ENCODE measurements at places on chromosomes 2 and 18.

- no peak for DNase-seq
Observed at GRCh38 chr2:168830958-168831357, 28.5 kb downstream of the NOSTRIN start.

GRCh38 chr2:38508311-38509039 is 94.3 kb downstream of the HNRNPLL start:
- peak; percentile 26 for DNase-seq

DNA sequence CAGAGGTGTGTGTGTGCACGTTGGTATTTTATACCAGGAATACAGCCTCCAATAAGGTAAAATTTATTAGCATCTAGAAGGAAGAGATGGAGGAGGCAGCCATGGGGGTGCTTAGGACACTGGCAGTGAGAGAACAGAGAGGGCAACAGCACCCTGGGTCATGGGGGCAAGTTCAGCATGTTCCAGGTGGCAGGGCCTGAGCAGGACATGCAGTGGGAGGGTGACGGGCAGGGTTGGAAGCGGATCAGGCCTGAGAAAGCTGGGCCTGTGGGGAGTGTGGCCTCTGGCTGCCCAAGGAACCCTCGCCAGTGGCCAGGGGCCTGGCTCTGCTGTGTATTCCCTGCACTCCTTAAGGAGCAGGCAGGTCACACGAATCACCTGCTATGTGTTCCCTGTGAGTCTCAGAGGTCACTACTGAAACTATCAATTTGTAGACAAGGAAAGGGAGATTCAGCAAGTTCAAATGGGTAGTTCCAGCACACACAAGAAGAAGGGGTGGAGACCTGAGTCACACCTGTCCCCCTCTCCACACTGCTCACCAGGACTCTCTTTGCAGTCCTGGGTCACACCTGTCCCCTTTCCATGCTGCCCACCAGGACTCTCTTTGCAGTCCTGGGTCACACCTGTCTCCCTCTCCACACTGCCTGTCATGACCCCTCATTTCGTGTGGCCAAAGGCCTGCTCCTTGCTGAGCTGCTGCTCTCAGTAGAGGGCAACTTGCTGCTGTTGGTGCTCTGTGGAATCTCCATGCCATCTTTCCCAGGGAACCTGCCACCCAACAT is 463.9 kb upstream of the HS6ST1 start:
- DNase-seq = no peak

DNA sequence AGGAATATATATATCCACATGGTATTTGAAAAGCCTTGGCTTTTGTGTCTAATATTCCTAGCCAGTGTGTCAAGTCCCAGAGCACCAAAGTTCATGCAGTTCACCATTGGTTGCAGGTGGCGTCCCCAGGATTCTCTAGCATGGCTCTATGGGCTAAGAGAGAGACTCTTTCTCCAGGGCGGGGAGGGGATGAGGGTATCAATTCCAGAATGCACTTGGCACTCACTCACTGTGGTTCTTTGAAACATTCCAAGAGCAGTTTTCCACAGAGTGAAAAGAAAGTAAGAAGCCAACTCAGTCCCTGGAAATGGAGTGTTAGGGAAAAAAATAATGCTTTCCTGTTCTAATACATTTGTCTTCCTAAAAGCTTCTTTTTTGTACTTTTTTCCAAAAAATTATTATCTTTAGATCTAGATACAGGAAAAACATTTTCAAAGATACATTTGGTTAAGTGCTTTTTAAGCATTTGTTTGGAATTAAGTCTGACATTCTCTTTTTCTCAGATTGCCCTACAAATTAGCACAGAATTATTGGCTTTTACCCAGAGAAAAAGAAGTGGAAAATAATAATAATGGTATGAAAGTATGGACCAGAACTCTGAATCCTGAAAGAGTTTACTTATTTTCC is 239.9 kb downstream of the PAX3 start:
- no peak for DNase-seq

DNA sequence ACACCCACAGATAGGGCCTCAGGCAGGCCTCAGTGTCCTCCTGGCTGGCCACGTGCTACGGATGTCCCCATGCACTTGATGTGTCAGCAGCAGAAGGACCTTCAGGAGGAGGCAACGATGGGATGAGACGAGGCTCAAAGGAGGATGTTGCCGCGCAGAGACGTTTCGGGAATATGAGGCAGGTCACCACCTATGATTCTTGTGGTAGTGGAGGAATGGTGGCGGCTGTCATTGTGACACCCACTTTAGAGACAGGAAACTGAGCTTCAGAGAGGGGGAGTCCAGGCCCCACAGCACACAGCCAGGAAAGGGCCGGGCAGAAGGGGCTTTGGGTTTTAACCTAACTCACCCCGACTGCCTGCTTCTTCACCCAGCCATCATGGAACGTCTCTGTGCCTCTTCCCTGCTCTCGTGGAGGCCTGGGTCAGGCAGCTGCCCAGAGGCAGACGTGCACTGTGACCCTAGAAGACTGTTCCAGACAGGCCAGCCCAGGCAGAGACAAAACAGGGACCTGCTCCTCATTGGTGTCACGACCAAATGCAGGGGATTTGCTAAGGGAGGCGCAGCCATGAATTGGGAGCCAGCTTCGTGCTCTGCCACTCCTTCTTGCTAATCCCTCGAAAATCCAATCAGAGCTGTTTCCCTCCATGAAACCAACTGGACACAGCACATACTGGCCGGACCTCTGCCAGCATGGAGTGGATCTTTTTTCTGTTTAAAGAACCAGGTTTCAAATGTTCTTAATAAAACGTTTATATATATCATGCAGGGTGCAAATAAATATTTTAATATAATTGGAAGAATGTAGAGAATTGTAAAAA is 169.2 kb downstream of the ASB1 start:
- DNase-seq = no peak

GRCh38 chr2:80377071-80377470 is 72.5 kb upstream of the LRRTM1 start:
- no peak for DNase-seq

GRCh38 chr2:217228732-217229131 is 368.9 kb upstream of the TNP1 start:
- DNase-seq = no peak

- no peak for DNase-seq
Observed at GRCh38 chr18:37251679-37252078, 313.9 kb downstream of the CELF4 start.

GRCh38 chr18:57797209-57797651 is 5.9 kb downstream of the ATP8B1 start:
- no peak for DNase-seq

GRCh38 chr2:53969285-53969967 is 1.4 kb downstream of the PSME4 start:
- DNase-seq = peak; percentile 61

GRCh38 chr2:170143045-170143717 is 34.8 kb upstream of the MYO3B start:
- DNase-seq = peak; percentile 73

DNA sequence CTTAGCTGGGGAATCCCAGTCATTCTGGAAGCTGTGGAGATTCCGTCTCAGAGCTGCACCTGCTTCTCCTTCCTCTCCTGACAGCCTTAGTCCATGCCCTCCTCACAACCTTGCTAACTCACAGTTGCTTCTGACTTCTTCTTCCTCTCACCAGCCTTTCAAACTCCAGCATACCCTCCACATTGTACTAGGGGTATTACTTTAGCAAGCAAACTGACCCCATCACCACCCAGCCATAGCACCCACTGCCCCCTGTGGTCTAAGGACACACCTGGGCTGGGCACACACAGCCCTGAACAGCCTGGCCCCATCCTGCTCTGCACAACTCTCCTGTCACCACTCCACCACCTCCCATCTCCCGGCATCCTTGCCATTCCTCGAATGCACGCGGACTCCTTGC is 208.2 kb downstream of the FBXO15 start:
- DNase-seq = no peak
